ENCODE measurements at places on chromosomes 2 and 18.

GRCh38 chr2:28636491-28636890 is 115.1 kb upstream of the PPP1CB start:
- no peak overlapping the region for H3K27ac ChIP-seq
- peaks cover 3% of the 10 kb centered on the region for H3K27me3 ChIP-seq
- peaks cover 11% of the 10 kb centered on the region for H3K4me1 ChIP-seq

DNA sequence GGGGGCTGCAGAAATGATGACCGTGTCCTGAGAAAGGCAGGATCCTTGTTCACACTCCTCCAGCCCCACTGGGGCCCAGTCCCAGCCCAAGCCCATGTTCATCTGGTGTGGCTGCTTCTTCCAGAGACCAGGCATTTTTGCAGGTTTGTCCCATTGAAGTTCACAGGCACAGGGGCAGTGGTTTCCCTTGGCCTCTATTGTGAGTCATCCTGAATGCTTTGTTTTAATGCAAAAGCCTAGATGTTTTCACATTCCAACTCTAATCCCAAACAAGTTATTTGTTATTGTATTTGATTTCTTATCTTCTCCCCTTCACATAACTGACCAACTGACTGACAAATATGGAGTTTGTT is 426.4 kb upstream of the ID2 start:
- H3K4me1 ChIP-seq, result no peaks in the 10 kb centered on the region
- no peak overlapping the region for H3K4me3 ChIP-seq
- H3K27ac ChIP-seq, result no peak overlapping the region
- H3K36me3 ChIP-seq, result peaks cover 2% of the 10 kb centered on the region
- DNase-seq, result no peak

DNA sequence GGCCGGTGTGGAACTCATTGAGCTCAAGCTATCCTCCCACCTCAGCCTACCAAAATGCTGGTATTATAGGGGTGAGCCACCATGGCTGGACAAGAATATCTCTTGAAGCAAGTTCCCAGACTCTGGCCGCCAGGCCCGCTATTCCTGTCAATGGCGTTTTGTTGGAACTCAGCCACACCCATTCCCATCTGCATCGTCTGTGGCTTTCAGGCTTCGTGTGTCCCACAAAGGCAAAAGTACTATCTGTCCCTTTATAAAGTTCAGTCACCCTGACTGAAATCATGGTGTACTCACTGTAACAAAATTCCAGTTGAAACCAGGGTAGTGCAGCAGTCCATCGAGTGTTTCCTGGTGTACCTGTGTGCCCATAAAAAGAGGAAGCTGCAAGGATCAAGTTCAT is 96.7 kb downstream of the SH3BP4 start:
- H3K27ac ChIP-seq, result no peak overlapping the region
- H3K4me1 ChIP-seq, result peaks cover 20% of the 10 kb centered on the region
- peaks cover 11% of the 10 kb centered on the region for H3K27me3 ChIP-seq

- H3K27me3 ChIP-seq, result no peaks in the 10 kb centered on the region
- DNase-seq, result no peak
- no peaks in the 10 kb centered on the region for H3K36me3 ChIP-seq
- H3K4me1 ChIP-seq, result no peaks in the 10 kb centered on the region
Observed at GRCh38 chr2:101187131-101187530, 35.9 kb upstream of the TBC1D8 start.

DNA sequence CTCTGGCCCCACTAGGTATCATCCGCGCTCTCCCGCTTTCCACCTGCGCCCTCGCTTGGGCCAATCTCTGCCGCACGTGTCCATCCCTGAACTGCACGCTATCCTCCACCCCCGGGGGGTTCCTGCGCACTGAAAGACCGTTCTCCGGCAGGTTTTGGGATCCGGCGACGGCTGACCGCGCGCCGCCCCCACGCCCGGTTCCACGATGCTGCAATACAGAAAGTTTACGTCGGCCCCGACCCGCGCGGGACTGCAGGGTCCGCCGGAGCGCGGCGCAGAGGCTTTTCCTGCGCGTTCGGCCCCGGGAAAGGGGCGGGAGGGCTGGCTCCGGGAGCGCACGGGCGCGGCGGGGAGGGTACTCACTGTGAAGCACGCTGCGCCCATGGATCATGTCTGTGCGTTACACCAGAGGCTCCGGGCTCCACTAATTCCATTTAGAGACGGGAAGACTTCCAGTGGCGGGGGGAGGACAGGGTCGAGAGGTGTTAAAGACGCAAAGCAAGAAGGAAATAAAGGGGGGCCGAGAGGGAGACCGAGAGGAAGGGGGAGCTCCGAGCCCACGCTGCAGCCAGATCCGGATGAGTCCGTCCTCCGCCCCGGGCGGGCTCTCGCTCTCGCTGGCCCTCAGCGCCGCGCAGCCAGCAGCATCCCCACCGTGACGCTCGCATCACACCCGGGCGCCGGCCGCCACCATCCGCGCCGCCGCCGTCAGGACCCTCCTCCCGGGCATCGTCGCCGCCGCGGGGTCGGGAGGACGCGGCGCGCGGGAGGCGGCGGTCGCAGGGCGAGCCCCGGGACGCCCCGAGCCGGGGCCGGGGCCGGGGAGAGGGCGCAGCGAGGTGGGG is 664 bp downstream of the NETO1 start:
- H3K27ac ChIP-seq, result no peak overlapping the region
- no peak overlapping the region for H3K4me3 ChIP-seq
- no peaks in the 10 kb centered on the region for H3K4me1 ChIP-seq
- H3K36me3 ChIP-seq, result peaks cover 7% of the 10 kb centered on the region
- DNase-seq, result no peak

GRCh38 chr2:226414335-226414734 is 385.3 kb downstream of the IRS1 start:
- no peak for DNase-seq
- H3K36me3 ChIP-seq, result no peaks in the 10 kb centered on the region

DNA sequence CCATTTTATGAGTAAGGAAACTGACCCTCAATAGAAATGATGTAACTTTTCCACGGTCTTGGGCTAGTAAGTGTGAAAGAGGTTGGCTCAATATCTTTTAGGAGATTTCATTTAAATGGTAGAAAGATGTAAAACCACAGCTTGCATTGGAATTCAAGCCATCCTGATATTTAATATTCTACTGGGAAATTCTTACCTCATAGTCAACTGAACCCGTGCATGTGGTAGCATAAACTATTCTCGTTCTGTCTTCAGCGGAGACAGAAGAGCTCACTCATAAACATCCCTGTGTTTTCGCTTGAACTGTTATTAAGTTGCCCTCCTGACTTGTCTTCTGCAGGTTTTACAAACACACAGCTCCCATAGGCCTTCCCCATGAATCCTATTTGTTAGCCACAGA is 8.5 kb upstream of the SPATS2L start:
- no peaks in the 10 kb centered on the region for H3K36me3 ChIP-seq
- peaks cover 12% of the 10 kb centered on the region for H3K27me3 ChIP-seq
- DNase-seq, result no peak
- H3K4me3 ChIP-seq, result no peak overlapping the region
- no peak overlapping the region for H3K27ac ChIP-seq
- H3K4me1 ChIP-seq, result peaks cover 15% of the 10 kb centered on the region

DNA sequence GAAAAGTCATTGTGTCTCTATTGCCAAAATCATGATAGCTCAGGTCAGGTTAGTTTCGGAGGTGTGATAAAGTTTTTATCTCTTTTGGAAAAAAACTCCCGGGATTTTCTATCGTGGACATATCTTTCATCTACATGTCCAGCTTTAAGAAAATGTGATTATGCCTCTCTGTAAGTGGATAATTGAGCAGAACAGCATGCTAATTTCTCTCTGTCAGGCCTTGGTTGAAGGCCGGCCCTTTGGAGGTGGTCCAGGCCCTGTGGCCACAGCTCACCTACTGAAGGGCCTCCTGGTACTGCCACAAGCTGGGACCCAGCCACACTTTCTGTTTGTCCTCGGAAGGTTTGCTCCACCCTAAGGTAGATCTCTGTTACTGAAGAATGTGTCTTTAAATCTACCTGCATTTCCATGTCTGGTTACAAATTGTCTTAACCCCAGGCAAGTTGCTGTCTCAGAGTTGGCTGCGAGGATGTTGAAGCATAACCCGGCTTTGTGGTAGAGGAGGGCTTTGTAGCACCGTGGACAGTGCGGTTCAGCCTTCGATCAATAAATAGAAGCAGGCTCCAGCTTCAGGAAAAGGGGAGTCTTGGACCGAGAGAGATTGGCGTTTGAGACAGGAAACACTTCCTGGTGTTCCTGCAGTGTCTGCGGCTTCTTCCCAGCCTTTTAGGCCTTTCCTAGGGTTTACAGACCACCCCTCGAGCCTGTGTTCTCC is 25.5 kb downstream of the TCF7L1 start:
- H3K27me3 ChIP-seq, result peaks cover 7% of the 10 kb centered on the region
- H3K36me3 ChIP-seq, result no peaks in the 10 kb centered on the region
- no peak for DNase-seq
- no peak overlapping the region for H3K27ac ChIP-seq
- H3K4me3 ChIP-seq, result no peak overlapping the region
- no peaks in the 10 kb centered on the region for H3K4me1 ChIP-seq

GRCh38 chr2:236531996-236532395 is 37.6 kb upstream of the ACKR3 start:
- H3K4me3 ChIP-seq, result no peak overlapping the region
- no peak overlapping the region for H3K27ac ChIP-seq
- peaks cover 8% of the 10 kb centered on the region for H3K27me3 ChIP-seq
- H3K36me3 ChIP-seq, result peaks cover 1% of the 10 kb centered on the region

- H3K27ac ChIP-seq, result no peak overlapping the region
- H3K4me3 ChIP-seq, result no peak overlapping the region
- H3K27me3 ChIP-seq, result peaks cover 13% of the 10 kb centered on the region
- H3K36me3 ChIP-seq, result no peaks in the 10 kb centered on the region
- DNase-seq, result no peak
Observed at GRCh38 chr2:157509744-157510143, 65.9 kb upstream of the CYTIP start.

GRCh38 chr2:181836583-181836982 is 54.9 kb upstream of the ITPRID2 start:
- H3K4me3 ChIP-seq, result no peak overlapping the region
- no peaks in the 10 kb centered on the region for H3K36me3 ChIP-seq
- H3K27me3 ChIP-seq, result peaks cover 33% of the 10 kb centered on the region
- no peak overlapping the region for H3K27ac ChIP-seq

GRCh38 chr2:109382951-109383350 is 230.8 kb downstream of the SEPTIN10 start:
- no peak overlapping the region for H3K4me3 ChIP-seq
- no peak overlapping the region for H3K27ac ChIP-seq
- no peaks in the 10 kb centered on the region for H3K4me1 ChIP-seq

DNA sequence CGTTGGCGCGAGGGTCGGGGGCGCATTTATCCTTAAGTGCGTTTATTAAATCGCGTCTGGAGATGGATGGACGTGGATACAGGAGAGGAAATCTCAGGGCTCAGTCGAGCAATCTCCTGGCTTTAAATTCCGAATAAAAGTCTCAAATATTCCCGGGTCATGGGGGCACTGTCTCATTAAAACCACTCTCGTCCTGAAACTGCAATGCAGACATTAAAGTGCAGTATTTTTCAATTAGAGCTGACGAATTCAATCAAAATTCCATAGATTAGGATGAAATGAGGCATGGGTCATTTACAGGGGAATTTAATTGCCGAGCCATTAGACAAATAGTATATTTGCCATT is 10.7 kb upstream of the GBX2 start:
- peaks cover 49% of the 10 kb centered on the region for H3K27me3 ChIP-seq
- no peak for DNase-seq
- peaks cover 2% of the 10 kb centered on the region for H3K4me1 ChIP-seq
- no peak overlapping the region for H3K27ac ChIP-seq
- no peaks in the 10 kb centered on the region for H3K36me3 ChIP-seq

- H3K27ac ChIP-seq, result no peak overlapping the region
- H3K4me3 ChIP-seq, result no peak overlapping the region
- H3K36me3 ChIP-seq, result no peaks in the 10 kb centered on the region
- H3K27me3 ChIP-seq, result no peaks in the 10 kb centered on the region
- H3K4me1 ChIP-seq, result no peaks in the 10 kb centered on the region
- DNase-seq, result no peak
Observed at GRCh38 chr18:7616661-7617060, 49.5 kb downstream of the PTPRM start.

GRCh38 chr2:7452110-7452876 is 535.1 kb downstream of the RNF144A start:
- peak; percentile 54 for DNase-seq
- H3K4me3 ChIP-seq, result no peak overlapping the region
- peak overlapping the region; percentile 97 for H3K27ac ChIP-seq
- H3K27me3 ChIP-seq, result no peaks in the 10 kb centered on the region
- peaks cover 16% of the 10 kb centered on the region for H3K36me3 ChIP-seq

- no peaks in the 10 kb centered on the region for H3K27me3 ChIP-seq
- DNase-seq, result no peak
- H3K4me3 ChIP-seq, result no peak overlapping the region
- H3K4me1 ChIP-seq, result peaks cover 52% of the 10 kb centered on the region
- no peak overlapping the region for H3K27ac ChIP-seq
- H3K36me3 ChIP-seq, result peaks cover 70% of the 10 kb centered on the region
Observed at GRCh38 chr2:112062894-112063293, 7.8 kb downstream of the TMEM87B start.

- no peak for DNase-seq
- no peak overlapping the region for H3K27ac ChIP-seq
- no peaks in the 10 kb centered on the region for H3K36me3 ChIP-seq
- H3K4me1 ChIP-seq, result no peaks in the 10 kb centered on the region
- no peaks in the 10 kb centered on the region for H3K27me3 ChIP-seq
- H3K4me3 ChIP-seq, result no peak overlapping the region
Observed at GRCh38 chr2:82636402-82637020, 1822.6 kb downstream of the SUCLG1 start.

DNA sequence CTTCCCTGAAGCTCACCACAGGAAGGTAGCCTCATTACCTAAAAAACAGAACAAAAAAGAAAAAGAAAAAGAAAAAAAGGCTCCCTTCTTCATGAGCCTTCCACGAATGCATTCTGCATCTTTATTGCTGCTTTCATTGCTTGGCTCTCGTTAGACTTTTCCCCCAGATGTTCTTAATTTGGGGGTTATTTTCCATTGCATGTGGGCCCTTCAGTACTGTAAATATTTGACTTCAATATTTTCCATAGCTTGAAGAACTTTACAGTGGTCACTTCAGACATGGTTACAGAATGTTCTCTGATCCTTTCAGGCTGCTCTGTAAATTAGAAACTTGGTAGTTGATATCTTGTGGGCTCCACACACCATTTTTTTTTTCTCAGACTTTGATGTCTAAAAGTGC is 65.6 kb upstream of the COPS8 start:
- H3K27ac ChIP-seq, result no peak overlapping the region
- H3K4me1 ChIP-seq, result no peaks in the 10 kb centered on the region
- DNase-seq, result no peak
- H3K4me3 ChIP-seq, result no peak overlapping the region

DNA sequence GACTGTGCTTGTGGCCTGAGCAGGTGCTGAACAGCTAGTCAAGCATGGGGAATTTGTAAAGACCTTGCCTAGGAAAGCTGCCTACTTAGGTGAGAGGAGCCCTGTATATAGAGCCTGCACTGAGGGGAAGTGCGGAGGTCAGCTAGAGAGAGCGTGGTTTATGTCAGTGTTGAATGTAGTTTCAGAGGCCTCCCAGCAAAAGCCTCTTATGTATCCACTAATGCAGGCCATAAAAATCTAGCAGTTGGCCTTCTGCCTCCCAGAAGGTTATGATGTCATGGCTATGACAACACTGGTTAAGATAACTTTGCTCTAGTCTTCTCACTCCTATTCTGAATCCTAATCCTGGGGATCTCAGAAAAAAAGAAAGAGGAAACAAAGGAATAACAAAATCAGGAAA is 88.9 kb downstream of the ASXL3 start:
- no peak for DNase-seq
- H3K4me1 ChIP-seq, result no peaks in the 10 kb centered on the region
- H3K4me3 ChIP-seq, result no peak overlapping the region
- no peak overlapping the region for H3K27ac ChIP-seq

Measured in activated CD4-positive, alpha-beta memory T cell treated with anti-CD3 and anti-CD28 coated beads, Interleukin-2, amount 10 ng/mL, durations not matched to agents 7 days and 5 days (primary cell).